ENCODE measurements at places on chromosomes 13 and 19. TPM values are rescaled to one million over a fixed set of nuclear protein-coding genes. Genes with fewer than 3 reads are reported as not detected.

The PBX4 gene
- total RNA-seq = 5.5 TPM

The EFNB2 gene
- total RNA-seq = 28.6 TPM

The CEACAM4 gene
- not detected for total RNA-seq

The NAPSA gene
- 3.7 TPM for total RNA-seq

The OR7E24 gene
- total RNA-seq = not detected

The ARHGEF1 gene
- 77.2 TPM for total RNA-seq

The APC2 gene
- 0.30 TPM for total RNA-seq

The THSD8 gene
- not detected for total RNA-seq

The HPN gene
- total RNA-seq = 0.56 TPM

The TYROBP gene
- total RNA-seq = 12.4 TPM

DNA sequence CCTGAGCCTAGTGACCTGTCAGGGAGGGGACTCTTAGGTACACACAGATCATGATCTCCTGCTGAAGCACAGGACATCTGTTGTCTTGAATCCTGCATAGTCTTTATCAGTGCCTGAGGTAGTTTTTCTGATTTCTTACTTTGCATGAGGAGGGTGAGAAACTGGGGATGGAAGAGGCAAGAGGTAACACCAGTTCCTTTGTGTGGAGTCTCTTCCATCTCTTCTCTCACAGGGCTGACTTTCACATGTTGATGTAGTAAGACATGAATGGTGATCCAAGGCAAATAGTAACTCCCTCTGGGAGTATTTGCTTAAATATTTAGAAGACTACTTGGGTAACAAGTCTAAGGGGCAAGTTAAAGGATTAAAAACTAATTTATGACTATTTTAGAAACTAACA, 9.5 kb downstream of the NBEA start:
- H3K4me1 ChIP-seq = no peaks in the 10 kb centered on the region
- no peak overlapping the region for H3K27ac ChIP-seq
- no peak overlapping the region for H3K4me3 ChIP-seq
- H3K27me3 ChIP-seq = no peaks in the 10 kb centered on the region

DNA sequence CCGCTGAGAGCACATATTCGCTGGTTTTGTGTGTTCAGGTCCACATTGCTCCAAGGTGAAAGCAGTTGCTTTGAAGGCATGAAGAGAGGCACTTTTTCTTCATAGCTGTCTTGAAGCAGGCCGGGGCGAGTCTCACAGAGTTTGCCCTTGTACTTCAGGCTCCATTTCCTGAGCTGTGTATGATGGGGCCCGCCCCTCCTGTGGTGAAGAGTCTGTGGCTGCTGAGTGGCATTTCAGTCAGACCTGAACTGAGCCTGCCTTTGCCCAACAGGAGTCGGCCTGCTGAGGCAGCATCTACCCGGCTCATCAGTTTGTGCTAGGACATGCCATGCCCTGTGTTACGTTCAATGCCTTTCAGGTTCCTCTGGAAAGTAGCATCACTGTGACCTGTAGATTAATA, 44.4 kb upstream of the C1QTNF9 start:
- peaks cover 11% of the 10 kb centered on the region for H3K4me1 ChIP-seq
- H3K27ac ChIP-seq = no peak overlapping the region
- H3K4me3 ChIP-seq = no peak overlapping the region
- no peak for DNase-seq
- no peaks in the 10 kb centered on the region for H3K27me3 ChIP-seq
- H3K36me3 ChIP-seq = no peaks in the 10 kb centered on the region

DNA sequence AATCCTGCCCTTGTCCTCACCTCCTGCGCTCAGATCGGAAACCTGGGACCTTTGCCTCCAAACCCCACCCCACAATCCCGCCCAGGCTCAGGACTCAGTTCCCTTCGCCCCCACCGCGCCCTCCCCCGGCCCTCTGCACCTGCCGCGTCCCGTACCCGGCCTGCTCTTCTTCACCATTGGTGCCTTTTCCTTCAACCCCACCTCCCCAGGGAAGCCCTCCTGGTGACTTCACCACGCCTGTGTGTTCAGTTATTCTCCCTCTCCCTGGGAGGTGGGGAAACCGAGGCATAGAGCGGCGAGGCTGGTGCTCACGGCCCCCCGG, 19.3 kb upstream of the TCF3 start:
- H3K4me3 ChIP-seq = no peak overlapping the region
- H3K27ac ChIP-seq = no peak overlapping the region
- H3K36me3 ChIP-seq = no peaks in the 10 kb centered on the region

DNA sequence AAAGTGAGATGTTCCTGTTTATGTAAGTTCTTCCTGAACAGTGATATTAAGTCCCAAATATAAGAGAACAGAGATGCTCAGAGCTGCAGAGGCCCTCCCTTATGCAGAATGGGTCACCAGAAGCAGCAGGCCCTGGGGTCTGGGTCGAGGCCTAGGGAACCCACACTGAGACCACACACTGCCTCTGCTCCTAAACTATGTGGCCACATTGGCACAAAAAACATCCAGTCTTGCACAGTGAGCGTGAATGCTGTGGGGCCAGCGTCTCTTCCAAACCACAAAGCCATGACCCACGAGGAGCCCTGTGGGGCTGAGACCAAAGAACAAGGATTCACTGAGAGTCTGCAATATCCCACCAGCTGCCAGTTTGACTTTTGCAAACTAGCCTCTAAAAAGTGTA, 23.6 kb downstream of the PROZ start:
- no peaks in the 10 kb centered on the region for H3K27me3 ChIP-seq
- peaks cover 74% of the 10 kb centered on the region for H3K36me3 ChIP-seq
- H3K4me1 ChIP-seq = peaks cover 5% of the 10 kb centered on the region
- DNase-seq = no peak

GRCh38 chr19:47682939-47683338, 30.3 kb upstream of the EHD2 start:
- H3K27me3 ChIP-seq = no peaks in the 10 kb centered on the region
- H3K4me1 ChIP-seq = no peaks in the 10 kb centered on the region
- DNase-seq = no peak
- no peak overlapping the region for H3K27ac ChIP-seq

DNA sequence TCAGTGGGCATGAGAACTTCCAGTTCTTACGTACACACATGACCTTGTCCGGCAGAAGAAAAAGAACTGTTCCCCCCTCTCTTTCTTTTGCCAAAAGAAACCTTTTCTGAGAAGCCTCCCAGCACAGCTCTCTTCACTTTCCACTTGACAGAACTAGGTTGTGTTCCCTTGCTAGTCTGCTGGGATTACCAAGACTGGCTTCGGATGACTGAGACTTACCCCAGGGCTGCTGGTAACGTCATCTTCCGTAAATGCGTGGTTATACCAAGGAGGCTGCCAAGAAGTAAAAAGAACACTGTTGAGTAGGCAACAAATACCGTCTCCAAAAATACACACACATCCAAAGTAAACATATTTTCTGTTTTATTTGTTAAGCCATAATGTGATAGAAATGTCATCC, 908.2 kb downstream of the EFNB2 start:
- peaks cover 3% of the 10 kb centered on the region for H3K27me3 ChIP-seq
- no peak for DNase-seq
- H3K4me1 ChIP-seq = no peaks in the 10 kb centered on the region
- no peak overlapping the region for H3K4me3 ChIP-seq

DNA sequence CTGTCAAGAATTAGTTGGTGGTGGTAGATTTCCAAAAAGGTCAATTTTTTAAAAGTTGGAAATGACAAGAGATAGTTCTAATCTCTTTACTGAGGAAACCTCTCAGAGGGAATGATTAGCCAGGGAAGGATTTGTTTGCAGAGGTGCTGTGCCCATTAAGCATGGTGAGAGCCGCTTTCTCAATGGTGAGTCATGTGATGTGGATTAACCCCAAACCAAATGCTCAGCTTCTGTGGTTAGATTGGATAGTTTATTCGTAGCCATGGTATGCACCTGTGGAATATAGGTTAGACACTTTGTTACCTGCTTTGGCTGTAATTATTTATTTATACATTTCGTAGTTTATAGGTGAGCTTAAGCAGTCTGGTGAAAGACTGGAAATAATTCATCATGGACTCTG, 7.1 kb downstream of the HNRNPM start:
- no peaks in the 10 kb centered on the region for H3K27me3 ChIP-seq
- H3K4me1 ChIP-seq = peaks cover 77% of the 10 kb centered on the region
- no peak overlapping the region for H3K27ac ChIP-seq
- DNase-seq = no peak

- H3K4me1 ChIP-seq = peaks cover 19% of the 10 kb centered on the region
- DNase-seq = no peak
- no peak overlapping the region for H3K4me3 ChIP-seq
- no peaks in the 10 kb centered on the region for H3K36me3 ChIP-seq
These were observed 282.4 kb downstream of the MYO16 start for GRCh38 chr13:108911807-108912206.

DNA sequence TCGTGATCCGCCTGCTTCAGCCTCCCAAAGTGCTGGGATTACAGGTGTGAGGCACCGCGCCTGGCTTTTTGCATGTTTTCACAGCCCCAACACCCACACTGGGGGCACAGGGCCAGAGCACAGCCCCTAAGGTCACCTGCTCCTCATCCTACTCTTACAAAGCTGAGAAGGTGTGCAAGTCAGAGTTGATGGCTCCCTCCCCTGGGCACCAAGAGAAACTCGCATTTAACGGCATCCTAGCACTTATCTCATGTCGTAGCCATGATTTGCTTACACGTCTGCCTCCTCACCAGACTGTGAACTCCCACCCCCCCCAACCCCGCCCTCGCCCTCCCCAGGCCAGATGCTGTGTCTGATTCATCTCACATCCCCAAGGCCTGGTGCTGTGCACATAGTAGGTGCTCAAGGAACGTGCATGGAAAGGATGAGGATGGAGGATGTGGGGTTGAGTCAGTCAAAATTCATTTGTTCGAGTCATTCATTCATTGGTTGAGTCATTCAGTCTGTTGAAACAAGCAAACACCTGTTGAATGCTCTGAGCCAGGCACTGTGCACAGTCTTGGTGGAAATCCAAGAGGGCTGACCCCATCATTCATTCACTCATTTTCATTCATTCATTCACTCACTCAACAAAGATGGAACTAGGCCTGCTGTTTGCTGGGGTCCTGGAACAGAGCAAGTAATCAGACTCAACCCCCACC, 11.3 kb downstream of the SHANK1 start:
- no peaks in the 10 kb centered on the region for H3K4me1 ChIP-seq
- H3K36me3 ChIP-seq = no peaks in the 10 kb centered on the region
- H3K27ac ChIP-seq = no peak overlapping the region
- no peak overlapping the region for H3K4me3 ChIP-seq
- H3K27me3 ChIP-seq = peaks cover 53% of the 10 kb centered on the region

- H3K4me1 ChIP-seq = no peaks in the 10 kb centered on the region
- H3K4me3 ChIP-seq = peak overlapping the region; percentile 56
- H3K27ac ChIP-seq = peak overlapping the region; percentile 89
- no peaks in the 10 kb centered on the region for H3K27me3 ChIP-seq
- no peak for DNase-seq
These were observed 813 bp downstream of the ZNF562 start for GRCh38 chr19:9673912-9674662.

- no peaks in the 10 kb centered on the region for H3K4me1 ChIP-seq
- H3K27me3 ChIP-seq = no peaks in the 10 kb centered on the region
- H3K27ac ChIP-seq = no peak overlapping the region
- H3K36me3 ChIP-seq = no peaks in the 10 kb centered on the region
- H3K4me3 ChIP-seq = no peak overlapping the region
These were observed 12.4 kb upstream of the PROZ start for GRCh38 chr13:113145911-113146598.

- H3K4me3 ChIP-seq = no peak overlapping the region
- no peaks in the 10 kb centered on the region for H3K27me3 ChIP-seq
- H3K27ac ChIP-seq = no peak overlapping the region
- peaks cover 6% of the 10 kb centered on the region for H3K4me1 ChIP-seq
- DNase-seq = no peak
These were observed 56.2 kb upstream of the AKAP11 start for GRCh38 chr13:42215578-42216421.

GRCh38 chr13:101384929-101385328, 31.4 kb downstream of the NALCN start:
- no peaks in the 10 kb centered on the region for H3K4me1 ChIP-seq
- DNase-seq = no peak
- no peak overlapping the region for H3K4me3 ChIP-seq
- H3K27me3 ChIP-seq = no peaks in the 10 kb centered on the region

GRCh38 chr19:7687177-7687576, 6.5 kb downstream of the TRAPPC5 start:
- no peak for DNase-seq
- H3K36me3 ChIP-seq = peaks cover 25% of the 10 kb centered on the region
- no peak overlapping the region for H3K4me3 ChIP-seq
- H3K27ac ChIP-seq = no peak overlapping the region

- no peak overlapping the region for H3K27ac ChIP-seq
- no peak for DNase-seq
- no peak overlapping the region for H3K4me3 ChIP-seq
- peaks cover 4% of the 10 kb centered on the region for H3K36me3 ChIP-seq
- no peaks in the 10 kb centered on the region for H3K27me3 ChIP-seq
These were observed 31.7 kb upstream of the IL17D start for GRCh38 chr13:20671789-20672188.

DNA sequence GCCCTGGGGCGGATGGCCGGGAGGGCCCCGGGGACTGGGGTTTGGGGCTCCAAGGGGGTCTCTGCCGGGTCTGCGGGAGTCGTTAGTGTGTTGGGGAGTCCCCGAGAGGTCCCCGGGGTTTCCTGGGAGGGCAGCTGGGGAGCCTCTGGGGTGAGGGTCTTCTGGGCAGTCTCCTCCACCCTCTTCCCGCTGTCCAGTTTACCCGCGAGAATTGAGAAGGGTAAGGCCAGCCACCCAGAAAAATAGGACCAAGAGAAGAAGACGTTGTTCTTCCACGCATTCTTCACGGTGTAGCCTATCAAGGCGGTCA, 1.0 kb upstream of the ETFB start:
- peaks cover 39% of the 10 kb centered on the region for H3K4me1 ChIP-seq
- peak; percentile 82 for DNase-seq
- no peaks in the 10 kb centered on the region for H3K36me3 ChIP-seq

- H3K4me3 ChIP-seq = peak overlapping the region; percentile 26
- peaks cover 15% of the 10 kb centered on the region for H3K36me3 ChIP-seq
- peak; percentile 94 for DNase-seq
- peaks cover 12% of the 10 kb centered on the region for H3K4me1 ChIP-seq
These were observed 5.5 kb upstream of the QTRT1 start for GRCh38 chr19:10695401-10696398.

DNA sequence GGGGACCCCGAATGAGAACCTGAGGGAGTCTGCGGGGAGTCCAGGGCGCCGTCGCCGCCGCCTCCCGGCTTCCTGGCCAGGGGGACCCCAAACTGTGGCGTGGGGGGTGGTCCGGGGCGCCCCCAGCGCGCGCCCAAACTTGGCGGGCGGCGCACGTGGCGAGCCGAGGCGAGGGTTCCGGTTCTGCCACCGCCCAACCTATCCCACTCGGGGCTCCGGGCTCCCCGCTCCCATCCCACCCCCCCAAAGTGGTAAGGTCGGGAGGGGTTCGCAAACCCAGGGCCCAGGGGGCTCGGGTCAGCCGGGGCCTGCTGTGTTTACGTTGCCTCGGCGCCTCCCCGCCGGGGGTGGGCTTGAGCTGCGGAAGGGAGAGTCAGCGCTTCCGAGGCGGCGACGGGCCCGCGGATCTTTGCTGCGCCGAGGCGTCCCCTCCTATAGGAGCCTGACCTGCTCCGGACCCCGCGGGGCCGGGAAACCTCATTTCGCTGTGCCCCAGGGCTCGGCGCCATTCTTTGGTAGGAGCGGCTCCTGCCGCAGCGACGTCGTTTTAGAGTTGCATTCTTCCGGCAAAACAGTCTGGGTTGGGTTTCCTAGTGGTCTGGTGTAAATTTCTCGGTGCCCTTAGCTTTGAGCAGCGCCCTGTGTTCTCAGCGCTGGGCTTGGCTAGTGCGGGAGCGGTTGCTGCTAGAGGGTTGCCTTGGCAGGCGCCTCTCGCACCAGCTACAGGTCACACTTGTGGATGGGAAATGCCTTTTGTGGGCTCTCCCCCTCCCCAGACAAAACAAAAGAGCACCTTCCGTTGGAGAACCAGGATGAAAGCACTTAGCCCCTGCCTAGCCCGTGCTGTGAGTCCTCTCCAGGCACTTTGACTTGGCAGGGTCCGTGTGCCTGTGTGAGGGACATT, 1.2 kb downstream of the DAZAP1 start:
- peak overlapping the region; percentile 100 for H3K4me3 ChIP-seq
- peaks cover 11% of the 10 kb centered on the region for H3K36me3 ChIP-seq
- no peak for DNase-seq
- peak overlapping the region; percentile 95 for H3K27ac ChIP-seq
- peaks cover 63% of the 10 kb centered on the region for H3K4me1 ChIP-seq
